ENCODE measurements at places on chromosomes 5 and 9. TPM values are rescaled to one million over a fixed set of nuclear protein-coding genes. Genes with fewer than 3 reads are reported as not detected.

- no peak for DNase-seq
Measured at GRCh38 chr5:153400931-153401330, 89.5 kb upstream of the GRIA1 start.

- peak; percentile 94 for DNase-seq
Measured at GRCh38 chr5:123937230-123937629, 425.3 kb downstream of the CSNK1G3 start.

DNA sequence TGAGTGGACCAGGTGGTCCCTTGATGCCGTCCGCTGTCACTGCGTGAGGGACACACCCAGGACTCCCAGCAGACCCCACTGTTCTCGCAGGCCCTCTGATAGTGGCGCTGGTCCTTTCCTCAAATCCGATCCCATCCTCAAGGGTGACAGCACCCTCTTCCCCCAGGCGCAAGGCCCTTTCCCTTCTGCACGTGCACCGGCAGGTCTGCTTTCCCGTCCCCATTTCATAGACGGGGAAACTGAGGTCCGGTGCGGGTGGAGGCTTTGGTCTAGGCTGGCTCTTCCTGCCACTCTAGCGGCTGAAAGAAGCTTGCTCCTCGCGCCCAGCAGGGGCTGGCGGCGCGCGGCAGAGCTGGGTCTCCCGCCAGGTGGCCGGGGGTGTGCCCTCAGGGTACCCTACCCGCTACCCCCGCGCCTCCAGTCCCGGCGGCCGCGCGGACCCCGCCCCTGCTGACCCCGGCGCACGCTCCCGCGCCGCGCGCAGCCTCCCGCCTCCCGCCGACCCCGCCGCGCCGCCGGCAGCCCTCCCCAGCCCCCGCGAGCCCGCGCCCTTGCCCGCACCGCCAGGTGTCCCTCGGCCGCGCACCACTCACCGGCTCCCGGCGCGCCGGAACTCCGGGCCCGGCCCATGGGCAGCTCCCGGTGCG is 453 bp downstream of the RASGEF1C start:
- DNase-seq: no peak

IFNA1 gene
- not detected for total RNA-seq

DMRT3 gene
- total RNA-seq: not detected

FOXD4 gene
- total RNA-seq: 1.2 TPM

DNA sequence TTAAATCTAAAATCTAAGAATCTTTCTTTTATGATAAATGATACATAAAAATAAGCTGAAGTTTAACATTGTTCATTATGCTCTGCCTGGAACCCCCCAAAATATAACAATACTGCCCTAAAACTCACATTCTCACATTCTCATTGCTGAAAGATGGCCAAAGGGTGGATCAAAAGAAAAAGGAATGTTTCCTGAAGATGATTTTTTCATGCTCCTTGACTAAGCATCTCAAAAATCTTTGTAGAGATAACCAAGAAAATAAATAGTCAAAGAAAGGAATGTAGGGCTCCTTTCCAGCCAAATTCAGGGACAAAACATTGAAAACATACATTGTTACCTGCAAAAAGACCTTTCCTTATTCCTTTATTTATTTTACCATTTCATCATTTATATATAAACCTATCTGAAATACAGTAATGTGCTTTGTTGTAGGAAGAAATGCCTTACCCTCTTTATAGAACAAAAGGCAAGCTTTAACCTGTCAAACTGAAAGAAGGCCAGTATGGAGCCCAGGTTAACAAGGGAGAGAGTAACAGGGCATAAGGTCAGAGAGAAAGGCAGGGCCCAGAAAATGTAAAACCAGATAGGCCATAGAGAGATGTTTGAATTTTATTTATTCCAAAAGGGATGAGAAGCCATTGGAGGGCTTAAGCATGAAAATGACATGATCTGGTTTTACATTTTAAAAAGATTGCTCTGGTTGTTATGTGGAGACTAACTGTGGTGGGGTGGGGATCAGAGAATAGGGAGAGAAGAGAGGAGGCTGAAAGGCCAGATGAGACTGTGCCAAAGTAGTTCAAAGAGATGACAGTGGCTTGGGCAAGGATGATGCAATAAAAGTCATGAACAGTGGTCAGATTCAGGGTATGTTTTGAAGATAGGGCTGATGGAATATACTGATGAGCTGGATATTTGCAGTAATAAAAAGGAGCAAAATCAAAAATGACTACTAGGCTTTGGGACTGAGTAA is 37.3 kb upstream of the CDK5RAP2 start:
- DNase-seq: no peak

GRCh38 chr5:175124251-175124813 is 319.6 kb downstream of the DRD1 start:
- no peak for DNase-seq

DNA sequence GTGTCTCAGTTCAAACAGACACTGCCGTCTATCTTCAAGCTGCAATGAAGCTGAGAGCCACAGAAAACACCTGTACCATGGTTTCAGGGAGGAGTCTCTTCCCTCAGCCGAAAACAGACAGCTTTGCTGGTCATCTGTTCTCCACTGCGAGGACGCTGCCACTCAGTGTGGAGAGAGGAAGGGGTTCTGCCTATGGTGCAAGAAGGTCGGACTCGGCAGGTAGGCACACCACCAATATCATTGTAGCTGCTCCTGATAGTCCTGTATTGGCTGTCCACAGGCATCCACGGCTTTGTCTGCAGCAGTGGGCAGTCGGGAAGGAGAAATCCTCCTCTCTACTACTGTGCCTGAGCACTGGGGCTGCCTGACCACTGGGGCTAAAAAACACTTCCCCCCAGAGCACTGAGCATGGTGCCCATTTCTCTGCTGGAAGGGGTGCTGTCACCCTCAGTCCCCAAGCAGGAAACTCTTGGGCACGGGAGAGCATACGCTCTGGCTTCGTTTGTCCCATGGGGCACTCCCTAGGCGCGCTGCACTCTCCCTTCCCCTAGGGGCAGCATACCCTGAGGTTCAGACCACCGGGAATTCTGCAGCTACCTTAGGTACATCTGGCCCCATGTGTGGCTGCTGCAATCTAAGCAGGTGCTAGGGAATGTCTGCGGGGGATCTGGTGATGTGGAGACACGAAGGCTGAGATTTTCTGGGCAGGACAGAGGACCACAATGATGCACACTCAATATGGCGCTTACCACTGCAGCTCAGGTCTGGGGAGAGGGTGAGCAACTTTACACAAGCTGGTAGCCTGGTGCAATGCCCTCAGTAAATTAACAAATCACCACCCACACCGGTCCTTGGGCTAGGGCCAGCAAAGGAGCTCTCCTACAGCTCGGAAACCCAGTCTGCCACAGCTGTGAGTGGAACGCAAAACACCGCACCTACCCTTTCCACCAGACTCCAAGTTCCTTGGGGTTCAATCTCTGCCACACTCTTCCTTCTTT is 880.9 kb upstream of the SEMA6A start:
- DNase-seq: peak; percentile 48

- no peak for DNase-seq
Measured at GRCh38 chr9:133421615-133422542, at the start of gene ADAMTS13. ADAMTS13 (plus strand) TSS chr9:133422367; CDS start chr9:133422444, 77 bp downstream.

PHF24 gene
- total RNA-seq: not detected

MYMK gene
- not detected for total RNA-seq

SUSD1 gene
- total RNA-seq: 1.8 TPM

TMEM215 gene
- total RNA-seq: not detected

PITX1 gene
- total RNA-seq: 32.6 TPM

DNA sequence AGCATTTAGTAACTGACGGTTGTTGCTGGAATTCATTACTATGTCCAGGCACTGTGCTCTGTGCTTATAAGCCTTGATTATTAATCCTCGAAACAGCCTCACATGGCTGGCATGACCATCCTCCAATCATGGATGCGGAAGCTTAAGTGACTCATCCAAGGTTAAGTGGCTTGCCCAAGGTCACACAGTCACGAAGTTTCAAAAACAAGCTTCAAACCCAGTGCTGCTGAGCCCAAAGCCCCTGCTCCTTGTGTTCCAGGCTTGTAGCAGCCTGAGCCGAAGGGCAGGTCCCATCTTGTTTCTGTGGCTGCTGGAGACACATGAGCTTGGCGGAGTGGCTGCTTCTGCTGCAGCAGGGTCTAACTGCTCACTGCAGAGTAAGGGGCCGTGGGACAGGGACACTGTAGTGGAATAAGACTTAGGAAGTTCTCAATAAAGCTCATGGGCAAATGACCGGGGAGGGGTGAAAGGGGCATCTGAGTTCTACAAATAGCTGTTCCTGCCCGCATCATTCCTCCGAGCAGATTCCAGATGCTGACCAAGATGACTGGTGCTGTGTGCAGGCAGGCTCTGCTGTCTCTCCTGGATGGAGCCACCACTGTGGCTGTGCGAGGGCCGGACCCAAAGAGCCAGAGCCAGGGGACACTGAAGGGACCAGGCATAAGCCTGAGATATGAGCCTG is 32.4 kb downstream of the WHRN start:
- DNase-seq: no peak

CSF2 gene
- total RNA-seq: 0.37 TPM

GRCh38 chr5:1139331-1140170 is 27.7 kb upstream of the SLC12A7 start:
- no peak for DNase-seq

OLFM1 gene
- 34.9 TPM for total RNA-seq

DNA sequence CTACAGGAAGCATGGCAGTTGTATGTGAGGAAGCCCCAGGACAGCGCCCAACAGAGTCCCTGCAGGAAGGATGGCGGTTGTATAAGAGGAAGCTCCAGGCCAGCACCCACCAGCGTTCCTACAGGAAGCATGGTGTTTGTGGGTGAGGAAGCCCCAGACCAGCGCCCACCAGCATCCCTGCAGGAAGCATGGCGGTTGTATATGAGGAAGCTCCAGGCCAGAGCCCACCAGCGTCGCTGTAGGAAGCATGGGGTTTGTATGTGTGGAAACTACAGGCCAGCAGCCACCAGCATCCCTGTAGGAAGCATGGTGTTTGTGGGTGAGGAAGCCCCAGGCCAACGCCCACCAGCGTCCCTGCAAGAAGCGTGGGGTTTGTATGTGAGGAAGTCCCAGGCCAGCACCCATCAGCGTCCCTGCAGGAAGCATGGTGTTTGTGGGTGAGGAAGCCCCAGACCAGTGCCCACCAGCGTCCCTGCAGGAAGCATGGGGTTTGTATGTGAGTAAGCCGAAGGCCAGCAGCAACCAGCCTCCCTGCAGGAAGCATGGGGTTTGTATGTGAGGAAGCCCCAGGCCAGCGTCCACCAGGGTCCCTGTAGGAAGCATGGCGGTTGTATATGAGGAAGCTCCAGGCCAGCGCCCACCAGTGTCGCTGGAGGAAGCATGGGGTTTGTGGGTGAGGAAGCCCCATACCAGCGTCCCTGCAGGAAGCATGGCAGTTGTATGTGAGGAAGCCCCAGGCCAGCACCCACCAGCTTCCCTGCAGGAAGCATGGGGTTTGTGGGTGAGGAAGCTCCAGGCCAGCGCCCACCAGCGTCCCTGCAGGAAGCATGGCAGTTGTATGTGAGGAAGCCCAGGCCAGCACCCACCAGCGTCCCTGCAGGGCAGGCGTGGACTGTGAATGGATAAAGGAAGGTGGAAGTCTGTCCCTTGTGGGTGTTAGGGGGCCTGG is 79.0 kb downstream of the DAP start:
- no peak for DNase-seq

ZER1 gene
- total RNA-seq: 12.4 TPM

DNA sequence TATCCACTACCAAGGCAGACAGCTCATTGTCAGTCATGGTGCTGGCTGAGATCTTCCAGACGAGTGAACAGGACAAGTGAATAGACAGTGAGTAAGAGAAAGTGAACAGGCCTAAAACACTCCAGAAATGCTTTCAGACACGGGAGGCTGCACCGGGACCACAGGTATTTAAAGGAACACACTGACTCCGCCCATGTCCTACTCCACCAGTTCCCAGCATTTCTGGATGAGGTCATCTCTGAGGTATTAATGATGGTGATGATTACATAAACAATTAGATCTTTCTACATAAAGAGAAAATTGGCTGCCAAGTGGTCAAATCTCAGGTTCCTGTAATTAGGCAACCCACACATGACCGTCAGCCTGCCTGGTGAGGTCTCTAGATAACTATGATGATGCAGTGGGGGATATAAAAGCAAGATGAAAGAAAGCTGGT is at the start of gene ACTBL2:
Gene ACTBL2, minus strand, starts transcription at position 141 of the 436 bp plus-strand sequence. Its CDS starts 104 bp downstream, at position 37.
- peak; percentile 76 for DNase-seq
